ENCODE measurements at places on chromosomes 6 and 20. TPM values are rescaled to one million over a fixed set of nuclear protein-coding genes. Genes with fewer than 3 reads are reported as not detected.

GRCh38 chr6:150418827-150419594 lies 50.2 kb downstream of the IYD start:
- peak; percentile 64 for DNase-seq

DNA sequence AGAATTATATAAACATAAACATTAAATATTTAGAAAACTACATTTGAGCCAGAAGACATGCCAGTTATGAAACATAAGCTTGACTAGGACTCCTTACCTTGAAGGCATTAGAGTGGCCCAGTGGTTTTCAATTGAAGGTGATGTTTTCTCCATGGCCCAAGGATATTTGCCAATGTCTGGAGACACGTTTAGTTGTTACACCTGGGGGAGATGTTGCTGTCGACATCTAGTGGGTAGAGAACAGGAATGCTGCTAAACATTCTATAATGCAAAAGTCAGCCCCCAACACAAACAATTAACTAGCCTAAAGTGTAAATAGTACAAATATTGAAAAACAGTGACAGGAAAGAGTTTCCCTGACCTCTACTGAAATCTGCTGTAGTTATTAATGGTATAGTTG lies 200.9 kb upstream of the HS3ST5 start:
- DNase-seq, result no peak

GRCh38 chr6:79404261-79404660 lies 133.0 kb downstream of the LCA5 start:
- DNase-seq, result no peak

GRCh38 chr6:143823548-143823947 lies 19.6 kb upstream of the LTV1 start:
- DNase-seq, result no peak

DNA sequence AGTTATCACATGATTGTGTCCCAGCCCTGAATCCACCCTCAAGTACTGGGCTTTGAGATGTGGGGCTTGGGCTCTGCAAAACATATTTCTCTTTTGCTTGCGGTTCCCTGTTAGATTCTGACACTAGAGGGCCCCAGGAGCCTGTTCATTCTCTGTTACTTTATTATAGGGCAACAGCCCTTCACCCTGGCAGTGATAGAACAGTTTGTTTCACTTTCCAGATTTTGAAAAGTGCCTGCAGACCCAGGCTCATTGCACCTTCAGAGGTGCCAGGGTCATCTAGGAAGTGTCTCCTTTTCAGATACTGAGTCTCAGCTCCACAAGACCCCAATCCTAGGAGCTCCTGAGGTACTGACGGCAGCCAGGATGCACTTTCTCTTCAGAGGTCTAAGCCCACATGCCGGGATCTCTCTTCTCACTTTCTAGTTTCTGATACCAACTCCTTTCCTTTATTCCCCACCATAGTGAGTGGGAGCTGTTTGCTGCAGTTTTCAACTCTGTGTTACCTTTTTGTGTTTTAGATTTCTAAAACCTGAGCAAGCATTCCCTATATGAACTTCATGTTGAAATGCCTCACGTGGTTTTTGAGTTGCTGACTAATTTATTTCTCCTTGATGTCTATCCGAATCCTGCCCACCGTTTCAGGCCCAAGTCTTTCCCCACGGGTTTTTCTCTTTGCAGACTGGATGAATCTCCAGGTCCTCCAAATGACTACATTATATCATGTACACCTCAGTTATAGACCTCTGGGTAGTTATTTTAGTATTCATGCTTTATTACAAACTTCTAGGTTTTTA lies 10.9 kb downstream of the ABT1 start:
- peak; percentile 80 for DNase-seq

DNA sequence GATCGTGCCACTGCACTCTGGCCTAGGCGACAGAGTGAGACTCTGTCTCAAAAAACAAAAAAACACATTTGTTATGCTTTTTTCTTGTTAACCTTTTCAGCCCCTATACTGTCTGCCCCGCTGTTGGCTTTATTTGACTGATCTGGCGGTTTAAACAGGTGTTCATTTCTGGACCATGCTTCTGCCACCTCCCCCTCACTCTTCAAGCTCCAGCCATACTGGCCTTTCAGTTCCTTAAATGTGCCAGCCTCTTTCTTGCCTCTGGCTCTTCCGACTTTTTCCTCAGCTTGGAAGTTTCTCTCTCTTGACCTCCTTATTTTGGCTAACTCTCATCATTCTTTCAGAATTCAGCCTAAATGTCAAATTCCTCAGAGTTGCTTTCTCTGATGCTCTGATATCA lies 35.2 kb upstream of the TXLNB start:
- DNase-seq, result no peak

- no peak for DNase-seq
These were observed 1.6 kb downstream of the NQO2 start for GRCh38 chr6:3001146-3001772.

GRCh38 chr6:28401172-28401571 lies 1.6 kb upstream of the ZSCAN12 start:
- DNase-seq, result no peak

- DNase-seq, result no peak
These were observed 18.4 kb upstream of the HLA-G start for GRCh38 chr6:29809249-29809648.

Gene LY86
- total RNA-seq, result 2.9 TPM

Gene ACOT8
- total RNA-seq, result 29.3 TPM

Gene CLPSL2
- not detected for total RNA-seq

Gene DLK2
- not detected for total RNA-seq

Gene GSTA3
- not detected for total RNA-seq

All from activated CD8-positive, alpha-beta T cell treated with anti-CD3 and anti-CD28 coated beads, Interleukin-2, amount 10 ng/mL, durations not matched to agents 7 days and 5 days (primary cell).